ENCODE measurements at places on chromosomes 4 and X. TPM values are rescaled to one million over a fixed set of nuclear protein-coding genes. Genes with fewer than 3 reads are reported as not detected.
A peak's percentile ranks its signal among the peaks of the same experiment; 100 is the strongest.

The PPEF1 gene
- total RNA-seq, result not detected

The OPRPN gene
- not detected for total RNA-seq

The DCAF8L2 gene
- total RNA-seq, result not detected

The MAB21L2 gene
- total RNA-seq, result 13.9 TPM

The ZFP42 gene
- not detected for total RNA-seq

The PPARGC1A gene
- 0.41 TPM for total RNA-seq

The TNMD gene
- total RNA-seq, result not detected

The SMIM10 gene
- total RNA-seq, result 14.6 TPM

The CTAG2 gene
- not detected for total RNA-seq

The TLR3 gene
- total RNA-seq, result 5.7 TPM

GRCh38 chr4:72109959-72110497 is 78.2 kb downstream of the NPFFR2 start:
- DNase-seq, result no peak

DNA sequence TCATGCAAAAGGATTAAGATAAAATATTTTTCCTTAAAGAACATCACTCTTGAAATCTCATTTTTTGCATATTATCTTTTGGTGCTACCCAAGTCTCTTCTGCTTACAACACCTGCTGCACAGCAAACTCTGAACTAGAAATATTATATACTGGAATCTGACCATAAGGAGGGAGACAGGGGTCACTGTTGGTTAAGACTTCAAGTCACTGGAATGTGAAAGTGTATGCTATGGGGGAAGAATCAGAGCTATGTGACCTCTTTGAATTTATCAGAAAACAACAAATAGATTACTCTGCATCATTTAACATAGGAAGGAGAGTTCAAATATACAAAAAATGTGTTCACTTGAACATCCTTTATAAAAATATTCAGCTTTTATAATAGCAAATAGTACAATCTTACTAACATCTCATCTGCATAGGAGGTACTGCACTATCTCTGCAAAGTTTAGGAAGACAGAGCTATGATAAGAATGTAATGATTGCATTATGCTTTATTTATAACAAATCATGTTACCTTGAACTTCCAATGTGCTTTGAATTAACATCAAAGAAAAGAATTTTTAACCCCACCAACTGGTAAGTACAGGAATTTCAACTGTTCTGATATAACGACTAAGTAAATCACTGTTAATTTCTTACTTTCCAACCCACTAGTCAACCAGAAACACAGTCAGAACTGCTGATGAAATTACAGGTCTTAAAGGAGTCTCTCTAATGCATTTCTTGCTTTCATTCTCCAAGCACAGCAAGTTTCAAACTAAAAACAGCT is 69.8 kb downstream of the ZNF827 start:
- DNase-seq, result no peak

GRCh38 chrX:131988236-131988635 is 34.9 kb upstream of the STK26 start:
- DNase-seq, result no peak

- no peak for DNase-seq
Observed at GRCh38 chr4:88690355-88690754, 7.3 kb downstream of the NAP1L5 start.

- no peak for DNase-seq
Observed at GRCh38 chr4:168822481-168822880, 187.6 kb downstream of the CBR4 start.

DNA sequence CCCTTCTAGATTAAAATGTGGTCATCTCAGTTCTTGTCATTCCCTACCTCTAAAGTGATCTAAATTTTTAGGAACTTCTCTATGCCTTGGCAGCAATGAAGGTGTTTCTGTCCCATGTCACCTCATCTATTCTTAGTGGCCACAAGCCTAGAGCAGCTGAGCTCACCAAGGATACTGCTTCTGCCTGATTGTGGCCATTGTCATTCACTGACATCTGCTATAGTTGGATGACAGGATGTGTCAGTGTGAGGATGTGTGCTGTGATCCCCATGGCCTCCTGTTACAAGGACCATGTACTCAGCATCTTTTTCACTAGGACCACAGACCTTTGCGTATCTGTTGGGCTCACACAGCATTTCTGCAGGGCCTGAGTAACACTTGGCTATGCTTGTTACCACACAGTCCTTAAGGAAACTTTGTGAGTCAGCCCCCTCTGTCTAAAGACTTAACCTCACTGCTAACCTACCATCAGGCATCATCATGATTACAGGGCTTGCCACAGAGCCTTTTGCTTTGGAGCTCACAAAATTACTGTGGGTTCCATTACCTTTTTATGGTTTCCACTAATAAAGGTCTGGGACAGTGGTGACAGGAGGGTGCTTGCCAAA is 421.0 kb downstream of the ADAM29 start:
- DNase-seq, result no peak

DNA sequence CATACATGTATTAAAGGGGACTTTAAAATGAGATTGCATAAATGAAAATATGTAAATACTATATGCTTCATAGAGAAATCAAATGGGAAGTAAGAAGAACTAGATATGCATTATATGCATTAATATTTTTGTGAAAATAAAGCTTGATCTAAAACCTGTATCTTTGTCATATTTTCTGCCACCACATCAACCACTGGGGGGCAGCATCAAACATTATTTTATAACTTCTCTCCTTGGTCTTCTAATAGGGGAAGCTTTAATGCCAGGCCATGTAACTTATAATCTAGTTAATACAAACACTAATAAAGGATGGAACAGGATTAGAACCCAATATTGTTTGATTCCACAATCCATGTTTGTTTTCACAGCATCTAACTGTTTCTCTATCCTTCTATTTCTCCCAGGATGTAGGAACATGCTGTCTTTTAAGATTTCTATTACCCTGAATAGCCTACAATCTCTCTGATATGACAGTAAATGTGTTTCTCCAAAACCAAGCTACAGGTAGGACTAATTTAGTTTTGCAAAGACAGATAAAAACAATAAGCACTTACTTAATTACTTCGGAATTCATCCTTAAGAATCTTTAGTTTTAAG is 10.0 kb downstream of the QRFPR start:
- DNase-seq, result no peak

DNA sequence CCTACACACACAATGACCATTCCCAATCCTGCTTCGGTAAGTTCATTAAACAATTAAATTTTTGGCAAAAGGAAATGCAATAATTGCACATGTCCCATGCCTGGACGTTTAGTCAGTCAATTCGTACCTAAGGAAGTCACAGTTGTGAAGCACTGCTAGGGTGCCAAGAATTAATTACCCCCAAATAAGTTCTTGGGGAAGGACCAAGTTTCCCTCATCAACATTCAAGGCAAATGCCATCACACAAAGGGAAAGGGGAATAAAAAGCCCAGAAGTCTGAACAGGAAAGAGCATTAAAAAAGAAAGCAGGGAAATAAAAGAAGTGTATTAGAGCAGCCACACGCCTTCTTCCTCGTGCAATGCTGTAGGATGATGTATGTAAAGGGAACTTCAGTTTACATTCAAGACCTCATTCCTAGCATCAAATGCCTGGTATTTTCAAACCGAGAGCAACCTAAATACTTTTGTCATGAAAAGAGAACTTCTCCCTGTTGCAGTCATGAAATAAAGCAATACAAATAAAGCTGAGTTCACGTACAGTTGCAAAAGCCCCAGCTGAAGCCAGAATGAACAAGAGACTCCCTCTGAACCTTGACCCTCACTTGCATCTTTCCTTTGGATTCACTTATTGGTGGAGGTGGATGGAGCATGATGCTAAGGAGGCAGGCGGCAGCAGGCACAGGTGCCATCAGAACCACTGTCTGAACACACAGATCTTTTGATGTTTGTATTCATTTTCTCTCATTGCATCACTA is 124.0 kb upstream of the PPARGC1A start:
- no peak for DNase-seq

- DNase-seq, result no peak
Observed at GRCh38 chr4:139782926-139783522, 117.4 kb downstream of the MGST2 start.

DNA sequence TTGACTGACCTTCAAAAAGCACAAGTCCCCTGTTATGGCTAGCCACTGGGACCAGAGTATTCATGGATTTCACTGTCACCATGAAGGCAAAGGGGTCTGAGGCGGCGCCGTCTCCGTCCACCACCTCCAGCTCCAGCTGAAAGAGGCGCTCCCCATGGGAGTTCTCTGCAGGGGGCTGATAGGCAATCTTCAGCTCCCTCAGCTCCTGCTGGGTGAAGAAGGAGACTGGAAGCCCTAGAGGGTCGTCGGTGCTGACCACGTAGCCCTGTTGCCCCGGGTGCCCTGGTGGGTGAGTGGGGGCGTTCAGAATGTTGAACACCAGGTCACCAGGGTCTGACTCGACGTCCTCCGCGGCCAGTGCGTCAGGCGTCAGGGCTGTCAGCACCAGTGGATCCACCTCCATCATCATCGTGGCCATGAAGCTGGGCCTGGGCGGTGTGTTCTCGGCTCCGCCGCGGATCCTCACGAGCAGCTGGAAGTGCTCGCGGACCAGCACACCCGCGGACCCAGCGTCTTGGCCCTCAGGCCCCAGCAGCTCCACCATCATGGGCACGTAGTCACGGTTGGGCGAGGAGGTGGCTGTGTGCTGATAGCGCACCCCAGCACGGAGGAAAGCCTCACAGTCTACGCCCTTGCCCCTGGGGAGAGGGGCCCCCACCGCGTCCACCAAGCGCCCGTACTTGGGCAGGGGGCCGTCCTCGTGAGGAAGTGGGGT is 987 bp downstream of the FREM3 start:
- no peak for DNase-seq

DNA sequence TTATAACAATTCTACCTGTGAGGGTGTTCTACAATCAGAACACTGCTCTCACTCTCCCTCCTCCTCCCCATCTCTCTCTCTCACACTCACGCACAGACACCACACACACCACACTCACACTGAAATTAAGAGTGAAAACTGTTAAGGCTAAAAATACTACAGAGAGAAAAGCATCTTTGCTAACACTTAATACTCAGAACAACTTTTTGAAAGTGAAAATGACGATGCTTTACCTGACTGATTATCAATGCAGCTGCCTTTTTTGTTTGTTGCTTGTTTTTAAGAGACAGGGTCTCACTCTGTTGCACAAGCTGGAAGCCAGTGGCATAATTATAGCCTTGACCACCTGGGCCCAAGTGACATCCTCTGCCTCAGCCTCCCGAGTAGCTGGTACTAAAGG is 222.4 kb downstream of the APBB2 start:
- DNase-seq, result no peak

GRCh38 chrX:48927736-48928382 is 9.0 kb upstream of the PIM2 start:
- no peak for DNase-seq

- no peak for DNase-seq
Observed at GRCh38 chr4:118915468-118915867, 26.8 kb downstream of the SYNPO2 start.

GRCh38 chrX:55011294-55011693 is 11.1 kb downstream of the APEX2 start:
- no peak for DNase-seq

GRCh38 chr4:176123710-176124407 is 58.2 kb downstream of the WDR17 start:
- no peak for DNase-seq

GRCh38 chr4:164488114-164488513 is 265.8 kb upstream of the SMIM31 start:
- DNase-seq, result no peak

GRCh38 chr4:82223715-82224114 is 150.1 kb downstream of the HNRNPD start:
- no peak for DNase-seq

GRCh38 chr4:141654098-141654497 is 17.7 kb downstream of the IL15 start:
- DNase-seq, result peak; percentile 5

DNA sequence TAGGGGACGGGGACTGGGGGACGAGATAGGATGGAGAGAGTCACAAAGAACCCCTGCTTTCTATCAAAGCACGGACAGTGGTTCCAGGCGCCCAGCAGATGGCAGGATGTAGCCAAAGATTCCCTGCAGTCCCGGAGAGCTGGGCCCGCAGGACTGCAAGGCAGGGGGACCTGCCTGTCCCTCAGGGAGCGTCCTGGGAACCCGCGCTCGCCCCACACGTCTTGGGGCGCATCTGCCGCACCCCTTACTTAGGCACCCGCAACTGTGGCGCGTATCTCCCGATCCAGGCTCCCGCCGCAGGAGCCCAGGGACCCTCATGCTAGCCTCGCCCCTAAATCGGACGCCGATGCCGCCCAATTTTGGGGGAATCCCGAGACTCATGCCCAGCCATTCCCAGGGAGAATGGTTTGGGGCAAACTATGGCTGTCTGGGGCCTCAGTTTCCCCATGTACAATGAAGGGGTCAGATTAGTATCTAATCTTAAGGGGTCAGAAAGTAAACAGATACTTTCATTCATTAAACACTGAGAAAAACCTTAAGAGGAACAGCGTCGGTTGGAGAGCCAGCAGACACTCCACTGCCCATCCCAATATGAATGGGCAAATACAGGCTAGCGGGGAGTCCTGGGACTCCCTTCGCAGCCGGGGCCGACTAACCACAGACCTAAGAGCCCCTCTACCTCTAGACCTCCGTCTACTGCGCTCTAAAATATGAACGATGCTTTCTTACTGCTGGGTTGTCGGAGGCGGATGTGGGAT is 581 bp upstream of the STK32B start:
- DNase-seq, result no peak

DNA sequence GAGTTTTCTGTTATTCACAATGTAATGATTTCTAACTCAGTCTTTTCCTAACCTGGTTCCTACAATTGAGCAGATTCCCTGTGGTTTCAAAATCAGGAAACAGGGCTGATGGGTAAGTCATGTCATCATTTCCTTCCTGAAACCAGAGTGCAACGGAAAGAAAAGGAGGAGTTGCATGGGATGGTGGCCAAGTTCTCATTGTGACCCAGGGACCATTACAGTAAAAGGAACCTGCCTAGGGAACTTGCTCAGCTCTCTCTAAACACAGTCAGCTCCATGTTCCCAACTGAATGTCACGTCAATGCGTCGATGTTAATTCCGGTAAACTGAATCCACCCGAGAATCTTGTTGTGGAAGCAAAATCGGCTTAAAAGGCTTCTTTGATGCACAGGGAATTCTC is 51.2 kb downstream of the LGI2 start:
- no peak for DNase-seq

DNA sequence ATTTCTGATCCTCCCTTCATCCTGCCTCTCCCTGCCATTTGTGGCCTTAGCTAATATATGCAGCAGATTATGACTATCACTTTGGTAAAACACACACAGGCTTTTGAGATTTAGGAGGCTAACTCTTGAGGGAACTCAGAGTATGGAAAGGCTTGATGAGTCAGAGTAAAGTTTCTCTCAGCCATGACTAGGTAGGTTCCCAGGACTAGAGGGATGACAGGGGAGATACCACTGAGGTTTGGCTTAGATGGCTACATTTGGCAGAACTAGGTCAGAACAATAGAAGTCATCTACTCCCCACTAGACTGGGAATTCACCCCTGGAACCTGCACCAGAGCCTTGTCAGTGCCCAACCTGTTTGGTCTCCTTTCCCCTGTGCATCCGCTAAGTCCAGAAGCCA is 585.7 kb downstream of the TLL1 start:
- no peak for DNase-seq

GRCh38 chrX:150958177-150958576 is 25.0 kb upstream of the HMGB3 start:
- DNase-seq, result no peak

- DNase-seq, result no peak
Observed at GRCh38 chrX:70264784-70265183, 3.4 kb upstream of the ARR3 start.

- no peak for DNase-seq
Observed at GRCh38 chr4:17265139-17265538, 246.8 kb downstream of the QDPR start.
